ENCODE measurements at places on chromosomes 16 and 17. TPM values are rescaled to one million over a fixed set of nuclear protein-coding genes. Genes with fewer than 3 reads are reported as not detected.

Gene ZDHHC1
- total RNA-seq, result 18.9 TPM

Gene TM4SF5
- total RNA-seq, result not detected

Gene PYCARD
- total RNA-seq, result 82.0 TPM

Gene CA5A
- 0.06 TPM for total RNA-seq

Gene CSH2
- total RNA-seq, result not detected

Gene SLC47A1
- total RNA-seq, result 18.6 TPM

Gene TMEM238L
- total RNA-seq, result not detected

Gene NOG
- 2.2 TPM for total RNA-seq

Gene TEX19
- total RNA-seq, result not detected

Gene GUCY2D
- 3.1 TPM for total RNA-seq

Gene ULK2
- total RNA-seq, result 20.1 TPM

Gene CDRT15
- not detected for total RNA-seq

Gene SOST
- not detected for total RNA-seq

Gene KRTAP16-1
- not detected for total RNA-seq

Gene IST1
- 200 TPM for total RNA-seq

Gene CX3CL1
- 33.6 TPM for total RNA-seq

Gene TP53TG3C
- total RNA-seq, result not detected

Gene CCNF
- total RNA-seq, result 3.4 TPM

Gene CCL3
- total RNA-seq, result 8.5 TPM

Gene SHISA9
- not detected for total RNA-seq

Gene CTRB2
- 0.44 TPM for total RNA-seq

Gene PRSS8
- 75.4 TPM for total RNA-seq

Gene CDH3
- 3.4 TPM for total RNA-seq

Gene CBLN1
- not detected for total RNA-seq

Gene FXR2
- 36.0 TPM for total RNA-seq

Gene SSH2
- 105 TPM for total RNA-seq

Gene ERI2
- total RNA-seq, result 17.6 TPM

Gene TELO2
- total RNA-seq, result 27.5 TPM

Gene RASL10B
- total RNA-seq, result 1.9 TPM

Gene SNN
- 25.5 TPM for total RNA-seq

Gene SULT1A4
- 20.7 TPM for total RNA-seq

Gene ADORA2B
- total RNA-seq, result 6.2 TPM

Gene SLC47A2
- total RNA-seq, result not detected

Gene ANKRD40CL
- total RNA-seq, result not detected

Gene NOB1
- 30.3 TPM for total RNA-seq

Gene HLF
- 29.4 TPM for total RNA-seq

Gene LGALS9
- 349 TPM for total RNA-seq

Gene PIRT
- total RNA-seq, result not detected

Gene SSTR5
- not detected for total RNA-seq

Gene NPIPB2
- 5.6 TPM for total RNA-seq

Gene EVPLL
- 2.8 TPM for total RNA-seq

Gene EZH1
- total RNA-seq, result 56.2 TPM

Gene GCGR
- not detected for total RNA-seq

Gene SEC14L5
- 0.41 TPM for total RNA-seq

Gene CTRL
- total RNA-seq, result 0.59 TPM

Gene KRTAP2-3
- total RNA-seq, result not detected

Gene BCO1
- 0.74 TPM for total RNA-seq

Gene REXO5
- 4.7 TPM for total RNA-seq

Gene C16orf74
- total RNA-seq, result 1.5 TPM

Gene CCL18
- total RNA-seq, result 146 TPM

Gene HSF4
- total RNA-seq, result 76.3 TPM

Gene KRT32
- not detected for total RNA-seq

Gene ALDH3A1
- total RNA-seq, result 6.7 TPM

Gene CHST6
- total RNA-seq, result 2.5 TPM

Gene GRAPL
- 10.8 TPM for total RNA-seq

Gene CDC42EP4
- 44.6 TPM for total RNA-seq

Gene ANKRD13B
- 6.6 TPM for total RNA-seq

Gene KRT33A
- total RNA-seq, result not detected
